Kidney (tissue), 22 donors: ENCODE measurements at places on chromosomes 12 and 14. TPM values are rescaled to one million over a fixed set of nuclear protein-coding genes. Genes with fewer than 3 reads are reported as not detected.

Gene LRFN5
- polyA plus RNA-seq, result 2.4 TPM

Gene MYBPC1
- polyA plus RNA-seq, result not detected

Gene KRT75
- polyA plus RNA-seq, result not detected

Gene TMEM132C
- polyA plus RNA-seq, result 0.75 TPM

Gene FOXN4
- polyA plus RNA-seq, result 0.82 TPM

Gene CELA1
- polyA plus RNA-seq, result not detected

Gene FAM186B
- 0.34 TPM for polyA plus RNA-seq

Gene THAP2
- 5.0 TPM for polyA plus RNA-seq

Gene RILPL2
- polyA plus RNA-seq, result 11.1 TPM

Gene ULK1
- polyA plus RNA-seq, result 11.4 TPM

Gene KRT2
- polyA plus RNA-seq, result not detected

Gene FOXM1
- 1.3 TPM for polyA plus RNA-seq

Gene MSRB3
- 10.3 TPM for polyA plus RNA-seq

Gene EML5
- 0.26 TPM for polyA plus RNA-seq

Gene KERA
- not detected for polyA plus RNA-seq

Gene TMEM63C
- 0.84 TPM for polyA plus RNA-seq

Gene LTB4R
- 4.6 TPM for polyA plus RNA-seq

Gene RHEBL1
- 0.52 TPM for polyA plus RNA-seq

Gene TAS2R13
- polyA plus RNA-seq, result not detected
